ENCODE measurements at places on chromosomes 13 and 19.

GRCh38 chr13:113354831-113355610 is 8.9 kb downstream of the GRTP1 start:
- DNase-seq, result no peak

DNA sequence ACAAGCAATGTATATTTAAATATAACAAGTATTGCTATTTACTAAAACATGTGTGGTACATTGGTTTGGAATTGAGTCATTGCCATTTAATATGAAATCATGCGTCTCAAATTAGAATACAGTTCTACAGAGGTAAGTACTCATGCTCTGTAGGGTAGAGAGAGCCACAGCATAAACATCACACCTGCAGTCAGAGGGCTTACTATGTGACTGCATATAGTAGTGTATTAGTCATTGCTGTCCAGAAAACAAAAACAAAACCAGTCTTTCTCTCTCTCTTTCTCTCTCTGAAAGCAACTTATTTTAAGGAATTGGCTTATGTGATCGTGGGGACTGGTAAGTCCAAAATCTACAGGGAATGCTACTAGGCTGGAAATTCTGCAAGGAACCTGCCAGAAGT is 370.3 kb downstream of the GPC5 start:
- no peak for DNase-seq

- no peak for DNase-seq
These were observed 107.8 kb downstream of the EDNRB start for GRCh38 chr13:77810878-77811277.

DNA sequence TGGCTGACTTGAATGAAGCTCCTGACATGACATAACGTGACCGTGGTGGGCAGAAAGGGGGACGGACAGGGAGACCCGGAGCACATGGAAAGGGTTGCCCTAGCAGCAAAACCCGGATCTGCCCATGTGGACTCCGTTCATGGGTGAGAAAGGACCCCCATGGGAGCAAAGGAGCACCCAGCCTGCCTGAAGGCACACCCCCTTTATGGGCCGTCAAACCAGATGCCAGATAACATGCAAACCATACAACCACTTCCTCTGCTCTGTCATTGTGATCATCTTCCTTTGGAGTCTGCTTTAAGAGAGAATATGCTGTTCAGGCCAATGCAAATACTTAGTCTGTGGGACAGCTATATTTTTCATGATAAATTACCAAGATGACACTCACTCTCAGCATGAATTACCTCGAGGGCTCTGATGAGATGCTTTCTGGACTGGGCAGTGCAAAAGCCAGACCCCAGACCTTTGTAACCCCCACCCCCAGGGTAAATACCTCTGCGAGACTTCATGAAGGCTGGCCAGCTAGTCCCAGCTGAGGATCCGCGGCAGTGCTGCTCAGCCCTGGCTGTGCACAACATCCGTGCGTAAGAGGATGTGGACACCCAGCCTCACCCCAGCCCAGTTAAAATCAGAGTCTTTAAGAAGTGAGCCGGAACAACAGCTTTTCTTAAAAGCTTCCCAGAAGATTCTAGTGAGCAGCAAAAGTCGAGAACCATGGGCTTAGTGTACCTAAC is 126.6 kb downstream of the USP12 start:
- no peak for DNase-seq

DNA sequence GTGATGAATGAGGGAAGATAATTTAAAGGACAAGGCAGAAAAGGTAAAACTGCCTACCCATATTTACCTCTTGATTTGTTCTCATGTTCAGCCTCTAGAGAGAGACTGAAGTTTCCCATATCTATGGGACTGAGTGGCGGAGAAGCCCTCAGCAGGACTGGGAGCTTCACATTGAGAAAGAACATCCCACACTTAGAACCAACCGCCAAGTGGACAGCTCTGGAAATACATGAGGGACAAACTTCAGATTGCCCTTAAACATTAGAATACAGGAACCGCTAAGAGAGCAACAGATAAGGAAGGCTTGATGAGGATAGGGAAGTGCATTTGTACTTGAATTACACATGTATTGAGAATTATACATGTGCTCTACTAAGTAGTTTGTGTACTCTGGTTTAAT is 316.0 kb upstream of the MIR17HG start:
- no peak for DNase-seq

- no peak for DNase-seq
These were observed 1886.1 kb downstream of the PCDH9 start for GRCh38 chr13:65343898-65344663.

DNA sequence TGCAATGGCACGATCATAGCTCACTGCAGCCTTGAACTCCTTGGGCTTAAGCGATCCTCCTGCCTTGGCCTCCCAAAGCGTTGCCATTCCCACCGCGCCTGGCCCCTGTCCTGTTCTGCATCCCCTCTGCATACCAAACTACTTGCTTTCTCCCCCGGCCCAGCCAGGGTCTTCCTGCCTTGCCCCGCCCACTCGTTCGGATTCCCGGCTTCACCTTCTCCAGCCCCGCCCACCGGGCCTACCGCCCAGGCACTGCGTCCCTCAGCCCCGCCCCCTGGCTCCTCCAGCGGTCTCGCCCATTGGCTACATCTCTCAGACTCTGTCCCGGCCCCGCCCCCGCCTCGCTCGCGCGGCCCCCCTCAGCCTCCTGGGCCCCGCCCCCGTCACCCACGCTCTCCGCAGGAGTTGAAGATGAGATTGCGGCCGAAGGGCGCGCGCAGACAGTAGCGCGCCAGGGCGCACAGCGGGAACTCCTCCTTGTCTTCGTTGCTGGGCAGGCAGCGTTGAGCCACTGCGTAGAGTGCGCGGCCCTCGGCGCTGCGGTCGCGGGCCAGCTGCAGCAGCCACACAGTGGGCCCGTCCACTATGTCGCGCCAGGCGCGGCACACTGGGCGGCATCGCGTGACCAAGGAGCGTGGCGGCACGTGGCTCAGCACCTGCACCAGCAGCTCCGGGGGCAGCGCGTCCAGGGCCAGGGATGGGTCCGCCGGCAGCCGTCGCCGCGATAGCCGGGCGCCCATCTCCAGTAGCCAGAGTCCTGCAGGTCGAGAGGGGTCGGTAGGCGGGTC is 19.0 kb downstream of the MRPS12 start:
- no peak for DNase-seq

GRCh38 chr19:48501494-48502349 is 9.9 kb downstream of the LMTK3 start:
- DNase-seq, result peak; percentile 94

GRCh38 chr19:4988770-4989251 is 19.9 kb downstream of the KDM4B start:
- no peak for DNase-seq

DNA sequence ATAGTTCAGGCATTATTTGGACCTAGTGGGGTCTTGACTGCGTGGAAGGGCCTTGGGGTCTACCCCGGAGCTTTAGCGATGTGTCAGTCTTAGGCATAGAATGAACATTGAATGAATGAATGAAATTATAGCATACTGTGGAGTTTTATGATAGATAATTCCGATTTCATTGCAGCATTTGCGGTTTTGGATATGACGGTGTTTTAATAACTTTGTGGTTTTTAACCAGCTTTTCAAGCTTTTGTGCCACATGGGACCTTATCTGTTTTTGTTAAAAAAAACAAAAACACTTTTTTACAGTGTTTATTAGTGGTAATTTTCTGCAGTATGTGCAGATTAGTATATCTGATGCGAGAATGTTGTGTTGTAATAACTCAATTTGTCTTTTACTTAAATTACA is 696 bp downstream of the NUP58 start:
- DNase-seq, result no peak

GRCh38 chr13:98784666-98785065 is 32.2 kb upstream of the SLC15A1 start:
- DNase-seq, result no peak

DNA sequence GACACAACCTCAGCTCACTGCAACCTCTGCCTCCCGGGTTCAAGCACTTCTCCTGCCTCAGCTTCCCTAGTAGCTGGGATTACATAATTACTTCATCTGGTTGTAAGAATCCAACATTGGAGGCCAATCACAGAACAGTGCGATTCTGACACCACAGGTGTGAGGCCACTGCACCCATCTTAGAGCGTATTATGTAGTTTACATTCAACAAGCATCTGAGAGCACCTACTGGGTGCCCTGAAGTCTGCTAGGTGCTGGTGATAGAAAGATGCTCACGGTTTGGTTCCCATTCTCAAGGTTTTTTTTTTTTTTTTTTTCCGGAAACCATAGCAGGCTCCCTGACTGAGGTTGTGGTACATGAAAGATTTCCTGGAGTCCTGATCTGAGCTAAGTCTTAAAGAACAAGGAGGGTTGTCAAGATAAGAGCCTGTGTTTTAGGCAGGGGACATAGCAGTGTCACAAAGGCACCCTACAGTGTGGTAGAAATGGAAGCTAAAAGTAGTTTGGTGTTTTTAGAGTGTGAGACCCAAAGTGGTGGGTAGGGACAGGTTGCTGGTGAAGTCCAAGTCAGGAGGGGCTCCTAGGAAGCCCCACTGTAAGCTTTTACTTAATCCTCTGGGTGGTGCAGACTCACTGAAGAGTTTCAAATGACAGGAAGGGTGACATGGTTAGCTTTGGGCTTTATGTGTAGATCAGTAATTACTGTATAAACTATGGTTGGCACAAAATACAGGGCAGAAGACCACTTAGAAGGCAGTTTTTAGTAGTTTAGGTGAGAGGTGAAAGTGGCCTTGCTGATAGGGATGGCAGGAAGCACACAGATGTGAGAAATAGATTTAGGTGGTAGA is 15.2 kb downstream of the SAE1 start:
- DNase-seq, result no peak

- DNase-seq, result no peak
These were observed 1597.6 kb downstream of the EFNB2 start for GRCh38 chr13:104937881-104938280.

- no peak for DNase-seq
These were observed 5.6 kb upstream of the KATNAL1 start for GRCh38 chr13:30312904-30313303.

DNA sequence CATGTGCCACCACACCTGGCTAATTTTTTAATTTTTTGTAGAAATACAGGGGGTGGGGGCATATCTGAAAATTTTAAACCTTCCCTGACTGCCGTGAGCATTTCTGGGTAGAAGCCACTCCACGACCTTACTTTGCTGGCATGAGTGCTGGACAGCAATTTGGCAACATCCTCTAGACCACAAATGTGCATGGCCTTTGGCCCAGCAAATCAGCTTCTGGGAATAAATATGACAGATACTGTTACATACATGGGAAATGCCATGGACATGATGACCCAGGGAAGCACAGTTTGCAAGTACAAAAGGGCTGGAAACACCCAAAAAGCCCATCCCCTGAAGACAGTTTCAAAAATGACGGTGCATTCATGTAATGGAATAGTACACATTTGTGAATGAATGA is 3.2 kb upstream of the PVR start:
- DNase-seq, result no peak

- DNase-seq, result no peak
These were observed 138.8 kb upstream of the GJB6 start for GRCh38 chr13:20370815-20371421.

- no peak for DNase-seq
These were observed 3.1 kb downstream of the ADAMTS10 start for GRCh38 chr19:8607386-8607785.

DNA sequence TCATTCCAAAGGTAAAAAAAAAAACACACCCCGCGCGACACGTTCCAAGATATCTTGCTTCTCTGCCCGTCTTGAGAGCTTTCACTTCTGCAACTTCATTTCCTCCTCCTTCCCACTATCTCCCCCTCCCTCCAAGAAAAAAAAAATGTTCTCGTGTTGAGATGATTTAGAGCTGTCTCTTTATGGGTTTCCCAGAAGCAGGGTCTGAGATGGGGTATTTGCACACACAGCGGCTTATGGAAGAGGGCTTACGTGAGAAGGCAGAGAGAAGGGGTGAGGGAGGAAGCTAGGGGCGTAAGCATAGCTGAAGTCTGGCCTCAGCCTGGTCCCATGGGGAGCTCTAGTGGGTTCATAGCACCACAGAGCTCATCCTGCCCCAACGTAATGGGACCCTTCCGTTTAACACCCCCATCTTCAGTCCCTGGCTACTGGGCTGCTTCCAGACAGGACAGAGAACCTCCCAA is 31.3 kb upstream of the USE1 start:
- no peak for DNase-seq

GRCh38 chr13:111031531-111031961 is 83.6 kb upstream of the ARHGEF7 start:
- no peak for DNase-seq

DNA sequence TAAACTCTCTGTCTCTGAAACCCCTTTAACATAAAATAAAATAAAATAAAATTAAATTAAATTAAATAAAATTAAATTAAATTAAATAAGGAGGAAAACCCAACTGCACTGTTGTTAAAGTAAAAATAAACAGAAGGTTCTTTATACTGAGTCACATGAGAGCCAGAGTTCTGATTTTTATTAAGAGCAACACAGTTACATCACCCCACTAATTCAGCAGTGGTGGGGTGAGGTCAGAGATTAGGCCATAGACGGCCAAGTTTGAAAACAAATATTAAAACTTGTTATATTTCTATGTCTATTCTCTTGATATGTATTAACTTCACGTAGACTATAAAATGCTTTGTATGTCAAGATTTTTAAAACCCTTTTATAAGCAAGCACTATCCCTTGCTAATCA is 59.5 kb downstream of the MYCBP2 start:
- no peak for DNase-seq

- DNase-seq, result no peak
These were observed 183.9 kb upstream of the CSNK1A1L start for GRCh38 chr13:37289212-37289935.

GRCh38 chr13:102555914-102556553 is 40.8 kb upstream of the TPP2 start:
- DNase-seq, result peak; percentile 60

DNA sequence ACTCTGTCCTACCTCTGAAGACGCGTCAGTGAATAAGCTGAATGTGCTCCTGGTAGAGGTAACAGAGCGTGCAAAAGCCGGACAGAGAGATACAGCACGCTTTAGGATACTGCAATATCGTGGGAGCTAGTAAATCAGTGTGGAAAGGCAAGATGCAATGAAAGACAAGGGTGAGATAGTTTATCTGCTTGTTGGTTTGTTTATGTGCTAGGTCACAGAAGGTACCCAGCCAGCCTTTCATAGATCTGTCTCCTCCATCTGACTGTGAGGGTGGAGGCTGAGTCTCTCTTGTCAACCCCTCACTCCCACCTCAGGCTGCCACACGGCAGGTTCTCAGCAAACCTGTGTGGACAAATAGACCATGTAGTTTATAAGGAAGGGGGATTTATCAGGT is 904 bp upstream of the GIPC1 start:
- DNase-seq, result peak; percentile 11

- DNase-seq, result no peak
These were observed 89.2 kb downstream of the DHRS12 start for GRCh38 chr13:51714663-51715168.

- no peak for DNase-seq
These were observed 13.3 kb downstream of the IFT88 start for GRCh38 chr13:20580257-20580656.

DNA sequence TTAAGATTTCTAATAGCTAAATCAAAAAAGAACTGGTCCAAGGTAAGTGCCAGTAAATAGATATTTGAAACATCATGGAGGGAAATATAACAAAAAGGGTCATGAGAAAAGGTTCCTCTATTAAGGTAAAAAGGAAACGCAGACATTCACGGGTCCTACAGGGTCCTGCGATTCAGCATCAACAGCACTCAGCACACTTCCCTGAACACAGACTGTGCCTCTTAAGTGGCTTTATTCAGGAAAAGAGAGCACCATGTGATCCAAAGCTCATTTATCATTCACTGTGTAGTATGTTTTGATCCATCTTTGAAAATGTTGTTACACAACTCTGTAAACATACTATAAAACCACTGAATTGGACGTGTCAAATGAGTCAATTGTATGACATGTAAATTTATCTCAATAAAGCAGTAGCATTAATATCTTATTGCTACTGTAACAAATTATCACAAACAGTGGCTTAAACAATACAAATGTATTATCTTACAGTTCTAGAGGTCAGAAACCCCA is 33.7 kb downstream of the CRYL1 start:
- no peak for DNase-seq
